AG10803 (cell line): ENCODE measurements at places on chromosomes 1 and 21.

DNA sequence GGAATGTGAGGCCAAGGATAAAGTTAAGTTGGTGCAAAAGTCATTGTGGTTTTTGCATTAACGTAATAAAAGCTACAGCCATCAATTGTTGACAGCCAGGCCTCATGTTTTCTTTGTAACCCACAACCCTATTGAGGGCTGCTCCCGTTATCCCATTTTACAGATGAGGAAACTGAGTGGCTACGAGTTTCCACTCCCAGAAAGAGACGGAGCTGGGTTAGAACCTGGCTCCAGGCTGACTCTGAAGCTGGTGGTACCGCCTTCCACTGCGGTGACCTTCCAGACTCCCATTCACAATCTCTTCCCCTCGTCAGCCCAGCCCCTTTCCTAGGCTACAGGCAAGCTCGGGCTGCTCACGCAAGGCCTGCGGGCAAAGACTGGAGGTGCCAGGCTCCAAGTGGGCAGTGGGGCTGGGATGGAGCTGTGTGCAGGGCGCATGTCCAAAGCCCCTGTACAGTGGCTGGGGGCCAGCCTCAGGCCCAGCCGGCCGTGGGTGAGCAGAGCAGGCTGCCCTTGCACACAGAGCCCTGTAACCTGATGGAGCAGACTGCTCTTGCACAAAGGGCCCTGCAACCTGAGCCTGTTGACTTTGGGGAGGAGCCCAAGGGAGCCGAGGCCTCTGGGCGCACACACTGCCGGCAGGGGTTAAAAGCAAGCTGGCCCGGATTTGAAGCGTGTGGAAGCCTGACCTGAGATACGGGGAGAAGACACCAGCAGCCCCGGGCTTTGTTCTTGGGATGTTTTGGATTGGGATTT lies 97.4 kb upstream of the TMPRSS2 start:
- no peak for DNase-seq

GRCh38 chr1:45883658-45884057 lies 80.2 kb downstream of the MAST2 start:
- peak; percentile 71 for DNase-seq

DNA sequence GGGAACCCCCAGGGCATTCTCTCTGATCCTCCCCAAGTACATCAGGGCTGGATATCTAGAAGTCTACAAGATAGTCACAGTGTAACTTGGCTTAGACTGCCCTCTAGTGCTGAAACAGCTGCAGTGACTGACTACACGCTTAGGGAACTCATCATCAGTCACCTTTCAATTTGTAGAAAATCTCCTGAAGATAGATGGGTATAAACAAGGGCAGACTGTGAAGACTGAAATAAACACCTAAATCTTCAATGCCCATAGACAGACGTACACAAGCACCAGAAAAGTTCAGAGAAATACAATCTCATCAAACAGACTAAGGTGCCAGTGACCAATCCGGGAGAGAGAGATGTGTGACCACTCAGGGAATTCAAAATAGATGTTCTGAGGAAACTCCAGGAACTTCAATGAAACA lies 46.6 kb downstream of the PACC1 start:
- DNase-seq, result peak; percentile 76

DNA sequence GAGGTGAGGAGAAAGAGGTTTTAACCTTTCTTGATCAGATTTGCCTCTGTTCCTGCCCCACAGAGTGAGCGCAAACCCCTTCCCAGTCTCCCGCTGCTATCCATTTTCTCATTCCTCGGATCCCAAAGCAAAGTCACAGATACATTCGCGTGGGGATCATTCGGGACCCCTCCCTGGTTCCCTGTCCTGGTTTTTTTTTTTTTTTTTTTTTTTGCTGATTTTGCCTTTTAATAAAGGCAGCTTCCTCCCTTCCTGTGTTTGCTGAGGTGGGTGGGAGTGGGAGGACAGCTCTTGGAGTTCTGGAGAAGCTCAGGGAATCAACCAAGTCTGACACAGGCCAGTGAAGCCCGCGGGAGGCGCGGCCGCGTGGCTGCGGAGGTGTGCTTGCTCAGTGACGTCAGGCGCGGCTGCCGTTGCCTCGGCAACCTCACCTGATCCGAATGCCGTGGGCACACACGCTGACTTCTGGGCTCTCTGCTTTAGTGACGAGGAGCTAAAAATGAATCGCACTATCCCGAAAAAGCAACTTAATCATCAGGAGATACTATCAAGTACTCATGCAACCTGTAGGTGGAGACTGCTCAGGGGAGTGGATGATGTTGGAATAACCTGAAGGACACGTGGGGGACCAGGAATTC lies 106.4 kb downstream of the TBX19 start:
- DNase-seq, result no peak

DNA sequence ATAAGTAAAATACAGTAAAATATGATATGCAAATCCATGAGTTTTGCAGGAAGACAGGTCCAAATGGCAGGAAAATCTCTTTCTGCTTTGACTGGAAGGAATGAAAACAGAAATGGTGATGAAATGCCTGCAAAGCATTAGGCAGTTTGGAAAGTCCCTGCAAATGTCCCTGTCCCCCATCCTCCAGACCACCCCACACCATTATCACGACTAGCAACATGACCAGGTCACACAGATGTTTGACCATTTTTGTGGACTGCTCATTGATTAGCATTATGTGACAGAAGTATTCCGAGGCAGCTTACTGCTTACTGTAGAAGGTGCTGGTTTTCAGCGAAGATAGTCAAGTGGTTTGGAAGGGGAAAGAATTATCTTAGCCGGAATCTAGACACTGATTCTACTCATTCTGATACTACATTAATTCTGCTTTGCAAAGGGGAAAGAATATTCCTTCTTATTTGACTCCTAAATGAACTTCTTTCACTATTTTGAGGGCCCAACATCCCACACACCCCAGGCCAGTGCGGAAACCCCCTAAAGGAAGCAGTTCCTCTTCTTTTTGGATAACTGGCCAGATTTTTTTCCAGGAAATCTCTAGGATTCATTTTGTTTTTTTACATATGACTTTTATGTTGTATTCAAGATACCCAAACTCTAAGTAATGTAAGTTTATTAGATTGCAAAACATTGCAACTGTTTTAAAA lies 9.5 kb upstream of the CR2 start:
- DNase-seq, result no peak

DNA sequence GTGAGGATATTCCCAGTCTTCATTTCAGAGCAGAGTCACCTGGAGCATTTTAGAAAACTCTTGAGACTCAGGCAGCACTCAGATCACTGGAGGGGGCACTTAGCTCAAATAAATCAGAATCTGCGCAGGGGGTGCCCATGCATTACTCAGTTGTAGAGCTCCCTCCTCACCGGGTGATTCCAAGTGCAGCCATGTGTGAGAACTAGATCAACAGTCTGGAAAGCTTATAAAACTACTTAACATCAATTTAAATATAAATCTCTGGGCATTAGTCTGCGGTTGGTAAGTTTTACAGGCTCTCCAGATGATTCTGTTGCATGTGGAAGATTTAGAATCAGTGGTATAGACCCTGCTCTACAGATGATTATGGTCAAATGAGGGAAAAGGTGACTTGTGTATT lies 128.6 kb downstream of the ST6GALNAC3 start:
- DNase-seq, result no peak

DNA sequence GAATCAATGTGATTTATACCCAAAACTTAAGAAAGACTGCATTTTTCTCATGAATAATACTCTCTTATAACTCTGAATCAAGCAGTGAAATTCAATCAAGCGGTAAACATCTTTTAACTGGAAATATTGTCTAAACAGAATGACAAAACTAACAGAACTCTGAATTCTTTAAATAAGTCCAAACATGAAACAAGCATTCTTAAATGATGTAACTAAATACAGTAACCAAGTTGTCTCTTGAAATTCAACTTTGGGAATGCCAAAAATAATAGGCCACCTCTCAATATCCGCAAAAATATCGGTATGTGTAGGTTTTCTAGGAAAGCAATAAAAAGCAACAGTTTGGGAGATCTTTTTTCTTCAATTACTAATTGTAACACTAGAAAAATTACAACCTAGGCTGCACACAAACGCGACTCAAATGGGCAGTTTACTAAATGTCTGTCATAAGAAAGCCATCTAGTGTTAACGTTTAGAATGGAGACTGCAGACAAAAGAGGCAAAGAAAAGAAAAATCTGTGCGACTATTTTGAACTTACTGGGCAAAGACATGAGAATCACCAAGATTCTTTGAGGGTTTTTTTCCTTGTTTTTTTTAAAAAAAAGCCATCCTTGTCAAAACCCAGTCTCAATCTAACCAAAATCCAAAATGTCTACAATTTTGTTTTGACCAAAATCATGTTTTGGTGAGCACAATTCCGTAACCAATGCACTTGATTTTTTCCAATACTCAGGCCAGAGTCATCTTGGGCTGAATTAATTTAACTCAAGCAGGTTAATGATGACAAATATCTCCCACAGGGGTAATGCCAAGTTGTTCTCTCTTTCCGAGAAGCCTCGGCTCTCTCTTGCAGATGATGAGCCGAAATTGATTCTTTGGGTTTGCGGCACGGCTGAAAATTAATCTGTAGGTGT lies 1.3 kb downstream of the SIPA1L2 start:
- peak; percentile 54 for DNase-seq

GRCh38 chr1:244730153-244730933 lies 77.4 kb downstream of the DESI2 start:
- peak; percentile 50 for DNase-seq

DNA sequence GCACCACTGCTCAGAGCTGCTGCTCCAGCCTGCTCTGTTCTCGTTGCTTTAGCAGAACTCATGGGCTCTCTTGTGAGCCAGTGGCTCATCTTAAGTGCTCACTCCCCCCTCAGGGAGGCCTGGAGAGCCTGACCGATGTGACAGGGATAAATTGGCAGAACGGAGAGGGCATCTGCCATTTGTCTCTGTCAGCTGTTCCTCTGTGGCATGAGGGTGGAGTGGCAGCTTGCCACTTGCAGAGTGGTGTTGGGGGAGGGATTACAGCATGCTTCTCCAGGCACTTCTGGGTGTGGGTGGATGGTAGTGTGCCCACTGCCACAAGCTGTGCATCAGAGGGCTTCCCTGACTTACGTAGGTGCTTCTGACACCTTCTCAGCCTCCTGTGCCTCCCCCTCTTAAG lies 229.5 kb downstream of the PAPPA2 start:
- DNase-seq, result no peak

DNA sequence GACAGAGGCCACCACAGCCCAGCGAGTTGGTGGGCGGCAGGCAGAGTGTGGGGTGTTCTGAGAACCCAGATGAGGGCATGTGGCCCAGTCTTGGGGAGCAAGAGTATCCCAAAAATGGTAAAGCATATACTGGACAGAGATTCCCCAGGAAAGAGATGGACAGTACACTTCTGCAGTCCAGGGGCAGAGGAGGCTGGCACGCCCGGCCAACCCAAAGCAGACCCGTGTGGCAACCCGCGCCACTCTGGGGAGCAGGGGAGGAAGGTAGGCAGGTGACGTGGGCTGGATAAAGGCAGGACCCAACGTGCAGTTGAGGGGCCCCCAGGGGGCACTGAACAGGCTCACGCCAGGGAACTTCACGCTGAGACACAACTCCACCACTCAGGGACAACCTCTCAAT lies 46.4 kb upstream of the RIPK4 start:
- no peak for DNase-seq
